ENCODE measurements at places on chromosomes 12 and 14.

GRCh38 chr12:85152311-85152729 is 116.2 kb downstream of the LRRIQ1 start:
- DNase-seq = no peak

DNA sequence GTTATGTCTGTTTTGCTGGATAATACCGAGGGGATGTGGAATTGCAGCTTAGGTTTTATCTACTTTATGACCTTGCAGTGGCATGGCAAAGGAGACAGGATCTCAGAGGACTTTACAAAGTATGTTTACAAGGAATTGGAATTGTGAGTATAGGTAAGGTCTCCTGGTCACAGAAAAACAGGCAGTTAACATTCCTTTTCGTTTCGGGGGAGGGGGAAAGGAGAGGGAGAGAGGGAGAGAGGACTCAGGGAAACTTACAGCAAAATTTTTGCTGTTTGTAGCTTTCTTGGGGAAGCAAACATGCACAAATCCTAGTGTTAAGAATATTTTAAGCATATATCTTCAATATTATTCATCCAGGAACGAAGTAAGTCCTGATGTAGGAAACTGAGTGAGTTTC is 590.5 kb upstream of the LRFN5 start:
- no peak for DNase-seq

GRCh38 chr12:47999816-48000215 is 4.5 kb downstream of the COL2A1 start:
- no peak for DNase-seq

GRCh38 chr12:58922849-58923248 is 2.5 kb upstream of the LRIG3 start:
- no peak for DNase-seq

DNA sequence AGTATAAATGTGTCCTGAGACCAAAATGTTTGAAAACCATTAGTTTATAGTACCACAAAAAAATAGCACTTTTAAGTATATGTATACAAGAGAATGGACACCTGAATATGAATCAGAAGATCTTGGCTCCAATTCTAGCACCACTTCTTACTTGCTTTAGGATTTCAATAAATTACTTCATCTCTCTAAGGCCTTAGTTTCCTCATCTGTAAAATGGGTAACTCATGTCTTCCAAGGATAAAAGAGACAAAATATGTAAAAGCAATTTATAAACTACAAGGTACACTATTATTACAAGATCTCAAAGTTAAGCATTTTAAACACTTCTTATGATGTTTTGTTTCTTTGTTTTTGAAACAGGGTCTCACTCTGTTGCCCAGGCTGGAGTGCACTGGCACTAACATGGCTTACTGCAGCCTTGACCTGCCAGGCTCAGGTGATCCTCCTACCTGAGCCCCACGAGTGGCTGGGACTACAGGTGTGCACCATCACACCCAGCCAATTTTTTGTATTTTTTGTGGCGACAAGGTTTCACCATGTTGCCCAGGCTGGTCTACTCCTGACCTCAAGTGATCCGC is 9.4 kb downstream of the DUSP16 start:
- DNase-seq = no peak

- DNase-seq = no peak
Measured at GRCh38 chr14:74591899-74592298, 20.1 kb downstream of the LTBP2 start.

DNA sequence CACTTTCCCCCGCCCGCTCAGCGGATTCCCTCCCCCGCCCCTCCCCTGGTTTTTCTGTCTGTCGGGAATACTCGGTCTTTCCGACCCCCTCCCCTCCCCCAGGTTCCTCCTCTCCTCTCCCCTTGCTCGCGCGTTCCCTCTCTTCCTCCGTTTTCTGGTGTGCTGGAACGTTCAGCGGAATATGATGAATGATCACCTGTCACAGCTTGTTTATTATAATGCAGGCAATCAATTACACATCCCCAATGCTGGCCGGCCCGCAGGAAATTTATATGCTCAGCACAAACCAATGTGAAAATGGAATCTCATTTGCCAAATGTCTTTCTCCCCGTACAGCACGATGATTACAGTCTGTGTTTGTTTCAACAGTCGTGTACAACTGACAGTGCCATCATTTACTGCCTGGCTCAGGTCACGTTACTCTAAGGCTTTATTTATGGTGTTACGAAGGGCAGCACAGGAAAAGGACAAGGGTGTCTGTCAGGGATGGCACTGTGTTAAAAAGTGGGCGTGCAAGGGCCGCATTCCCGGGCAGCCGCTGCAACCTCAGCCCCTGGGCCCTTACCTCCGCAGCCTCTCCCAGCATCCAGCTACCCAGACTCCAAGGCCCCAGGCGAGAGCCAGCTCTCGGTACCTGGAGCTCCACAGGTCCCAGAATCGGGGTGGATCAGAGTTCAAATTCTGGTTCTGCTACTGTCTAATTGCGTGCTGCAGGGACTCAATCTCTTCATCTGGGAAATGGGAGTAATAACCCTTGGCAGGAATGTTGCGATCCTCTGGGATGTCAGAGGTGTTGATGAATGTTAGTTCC is 24.7 kb upstream of the MAP1LC3B2 start:
- DNase-seq = no peak

GRCh38 chr12:124481772-124482566 is 85.4 kb downstream of the NCOR2 start:
- DNase-seq = no peak

GRCh38 chr12:132071830-132072384 is 72.2 kb downstream of the DDX51 start:
- DNase-seq = no peak
